ENCODE measurements at places on chromosomes 12 and 14.
A peak's percentile ranks its signal among the peaks of the same experiment; 100 is the strongest.

DNA sequence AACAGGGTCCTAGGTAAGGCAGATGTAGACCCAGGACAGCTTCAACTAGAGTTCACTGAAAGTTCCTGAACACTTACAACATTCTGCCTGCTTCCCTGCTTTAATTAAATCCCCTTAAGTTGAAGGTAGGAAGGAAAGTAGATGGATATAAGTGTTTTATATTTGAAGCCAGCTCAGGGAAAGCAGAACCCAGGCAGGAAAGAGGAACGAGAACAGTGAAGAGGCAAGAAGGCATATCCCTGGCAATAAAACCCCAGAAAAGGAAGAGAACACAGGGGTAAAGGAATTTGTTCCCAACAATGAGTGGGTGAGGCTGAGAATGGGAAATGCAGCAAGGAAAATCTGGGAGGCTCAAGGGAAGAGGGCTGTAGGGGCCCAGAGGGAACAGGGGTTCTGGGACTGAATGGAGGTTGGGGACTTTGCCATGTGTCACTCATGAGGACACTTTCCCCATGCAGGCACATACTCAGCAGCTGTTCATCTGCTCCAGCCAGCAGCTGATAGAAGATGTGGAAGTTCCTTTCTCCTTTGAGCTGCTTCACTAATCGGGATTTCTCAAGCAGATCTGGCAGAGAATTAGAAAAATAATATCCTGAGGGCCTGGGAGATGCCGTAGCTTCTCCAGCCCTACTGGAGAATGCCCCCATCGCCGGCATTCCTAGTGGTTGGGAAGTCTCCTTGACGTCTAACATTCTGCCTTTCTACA is 3.7 kb downstream of the MYO1A start:
- peak; percentile 56 for DNase-seq

- no peak for DNase-seq
These were observed 9.0 kb downstream of the MVK start for GRCh38 chr12:109582636-109583035.

DNA sequence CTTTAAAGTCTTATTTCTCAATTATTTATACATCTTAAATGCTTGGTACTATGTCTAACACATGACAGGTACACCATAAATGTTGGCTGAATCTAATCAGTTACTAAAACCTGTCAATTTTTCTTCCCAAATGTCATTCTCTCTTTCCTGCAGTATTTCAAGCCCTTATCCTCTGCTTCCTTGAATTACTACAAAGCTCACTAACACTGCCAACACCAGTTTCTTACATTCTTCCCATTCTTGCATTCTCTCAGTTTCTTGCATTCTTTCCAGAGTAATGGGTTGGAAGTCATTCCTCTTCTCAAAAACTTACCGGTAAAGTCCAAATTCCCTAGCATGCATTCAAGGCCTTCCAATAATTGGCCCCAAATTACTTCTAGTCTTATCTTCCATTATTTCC is 9.6 kb upstream of the SMARCC2 start:
- no peak for DNase-seq

DNA sequence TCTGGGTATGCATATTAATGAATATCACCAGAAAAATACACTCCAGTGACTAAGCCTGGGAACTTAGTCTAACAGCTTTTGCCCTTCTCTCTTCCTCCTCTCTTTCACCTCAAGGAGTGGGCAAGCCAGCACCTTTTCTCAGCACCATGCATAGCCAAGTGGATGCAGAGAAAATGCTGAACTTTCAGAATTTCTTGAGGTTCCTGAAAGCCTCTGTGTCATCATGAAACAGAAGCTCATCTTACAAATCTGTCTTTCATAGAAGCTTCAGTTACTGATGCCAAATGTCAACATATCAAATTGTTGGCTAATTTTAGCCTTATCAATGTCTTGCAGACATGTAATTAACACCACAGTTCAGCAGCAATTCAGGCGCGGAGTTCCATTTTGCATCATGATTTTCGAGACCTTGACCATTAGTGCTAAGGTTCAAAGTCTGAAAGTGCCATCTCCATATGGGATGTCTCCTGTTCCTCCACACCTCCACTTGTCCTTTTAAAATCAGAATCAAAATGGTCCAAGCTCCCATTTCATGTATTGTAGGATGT is 51.1 kb upstream of the RPH3A start:
- DNase-seq: no peak

DNA sequence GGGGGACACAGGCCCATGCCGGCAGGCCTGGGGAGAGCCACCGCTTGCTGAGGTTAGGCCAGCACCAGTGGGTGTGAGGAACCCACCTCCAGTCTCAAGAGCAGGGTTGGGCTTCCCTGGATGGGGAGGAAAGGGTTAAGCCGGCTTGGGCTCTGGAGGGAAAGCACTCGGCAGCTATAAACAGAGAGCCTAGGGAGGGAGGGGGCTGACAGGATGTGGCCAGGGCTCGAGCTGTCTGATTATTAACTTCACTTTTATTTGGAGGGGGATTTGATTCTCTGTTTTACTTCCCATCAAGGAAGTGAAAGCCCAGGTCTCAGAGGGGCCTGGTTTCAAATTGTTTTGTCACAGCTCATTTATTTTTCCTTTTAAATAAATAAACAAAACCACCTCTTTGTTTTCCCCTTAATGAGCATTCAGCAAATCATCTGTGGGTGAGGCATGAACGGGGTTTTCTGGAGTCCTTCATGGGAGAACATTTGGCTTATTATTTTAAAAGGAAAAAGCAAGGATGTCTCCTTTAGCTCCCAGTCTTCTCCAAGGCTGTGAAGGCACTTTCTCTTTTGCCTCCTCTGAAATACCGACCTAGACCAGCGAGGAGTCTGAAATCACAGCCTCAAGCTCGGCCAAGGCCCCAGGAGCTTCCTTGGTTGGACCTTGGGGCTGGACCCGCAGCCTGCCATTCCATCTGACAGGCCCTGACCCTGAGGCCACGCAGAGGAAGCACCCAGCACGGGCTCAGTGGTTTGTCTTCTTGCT is 21.9 kb upstream of the ZFP36L1 start:
- peak; percentile 66 for DNase-seq

DNA sequence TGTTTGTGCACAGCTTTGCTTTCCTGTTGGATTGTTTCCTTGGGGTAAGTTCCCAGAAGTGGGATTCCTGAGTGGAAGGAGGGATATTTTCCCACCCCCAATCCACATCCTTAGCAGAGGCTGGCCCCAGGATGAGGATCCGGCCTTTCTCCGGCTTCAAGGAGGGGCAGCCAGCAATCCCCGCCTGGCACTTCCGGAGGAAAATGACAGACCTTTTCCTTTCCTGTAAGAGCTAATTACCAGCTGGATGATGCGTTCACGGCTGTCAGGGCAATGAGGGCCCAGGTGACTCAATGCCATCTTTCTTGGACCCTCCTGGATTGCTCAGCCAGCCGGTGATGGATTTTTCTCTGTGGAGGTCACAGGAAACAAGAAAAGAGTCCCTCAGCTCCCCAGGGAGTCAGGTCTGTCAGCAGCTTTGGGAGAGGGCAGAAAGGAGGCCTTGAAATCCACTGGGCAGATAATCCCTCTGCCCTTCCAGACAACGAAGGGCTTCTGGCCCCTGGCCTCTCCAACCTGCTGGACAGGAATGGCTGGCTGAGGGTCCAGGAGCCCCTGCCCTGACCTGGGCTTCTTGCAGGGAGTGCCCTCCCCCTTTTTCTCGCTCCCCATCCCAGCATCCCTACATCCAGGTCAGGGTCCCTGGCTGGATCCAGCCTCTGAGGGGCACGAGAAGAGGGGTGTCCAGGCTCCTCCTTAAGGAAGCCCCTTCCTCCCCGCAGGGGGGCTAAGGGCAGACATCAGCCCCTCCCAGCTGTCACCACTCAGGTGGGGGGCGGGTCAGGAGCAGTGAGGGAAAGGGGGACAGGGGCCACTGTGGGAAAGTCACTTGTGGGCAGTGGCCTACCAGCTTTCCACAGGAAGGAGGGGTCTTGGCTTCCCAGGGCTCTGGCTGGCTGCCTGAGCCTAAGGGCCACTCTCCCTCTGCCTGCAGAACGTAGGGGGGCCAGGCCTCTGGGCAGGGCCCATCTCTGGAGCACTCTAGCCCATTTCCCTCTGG is 16.1 kb upstream of the CCDC85C start:
- no peak for DNase-seq

DNA sequence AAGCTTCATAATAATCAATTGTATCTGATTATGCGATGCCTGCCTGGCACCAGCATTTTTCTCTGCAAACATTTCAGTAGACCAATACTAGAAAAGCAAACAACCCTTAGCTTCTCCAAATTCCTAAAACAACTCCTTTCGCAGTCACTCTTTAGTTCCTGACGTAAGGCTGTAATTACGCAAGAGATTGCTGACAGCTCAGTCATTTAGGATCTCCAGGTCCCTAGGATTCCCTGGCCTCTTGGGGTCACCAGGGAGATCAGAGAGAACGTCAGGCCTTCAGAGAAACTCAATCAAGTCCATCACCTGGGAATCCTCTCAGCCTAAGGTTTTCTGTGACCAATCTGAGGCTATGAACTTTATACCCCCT is 390.6 kb downstream of the PAWR start:
- no peak for DNase-seq

GRCh38 chr14:71739273-71739990 is 192.8 kb upstream of the RGS6 start:
- no peak for DNase-seq

DNA sequence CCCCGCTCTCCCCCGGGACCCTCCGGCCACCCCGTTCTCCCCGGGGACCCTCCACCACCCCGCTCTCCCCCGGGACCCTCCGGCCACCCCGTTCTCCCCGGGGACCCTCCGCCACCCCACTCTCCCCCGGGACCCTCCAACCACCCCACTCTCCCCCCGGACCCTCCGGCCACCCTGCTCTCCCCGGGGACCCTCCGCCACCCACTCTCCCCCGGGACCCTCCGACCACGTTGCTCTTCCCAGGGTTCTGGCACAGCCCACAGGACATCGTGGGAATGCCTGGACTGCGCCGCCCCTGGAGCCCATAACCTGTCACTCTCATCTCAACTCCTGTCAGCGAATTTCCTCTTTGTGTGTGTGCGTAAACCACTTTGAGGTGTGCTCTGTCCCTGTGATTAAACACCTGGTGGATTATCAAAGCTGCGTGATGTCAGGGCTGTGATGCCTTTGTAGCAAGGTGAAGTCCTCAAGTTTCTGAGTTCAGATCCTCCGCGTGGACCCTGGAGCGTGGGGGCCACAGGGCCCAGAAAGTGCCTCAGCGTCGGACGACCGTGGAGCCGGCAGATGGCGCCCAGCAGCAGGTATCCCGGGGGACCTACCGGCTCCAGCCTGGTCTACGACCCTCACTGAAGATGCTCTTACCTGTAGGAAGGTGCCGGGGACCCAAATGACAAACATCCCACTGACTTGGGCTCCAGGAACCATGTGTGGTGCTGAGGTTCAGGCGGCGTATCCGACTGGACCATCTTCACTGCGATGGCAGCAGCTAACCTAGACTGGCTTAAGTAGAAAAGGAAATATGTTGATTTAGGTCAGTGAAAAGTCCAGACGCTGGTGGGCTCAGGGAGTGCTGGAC is 63.2 kb upstream of the GALNT9 start:
- no peak for DNase-seq

DNA sequence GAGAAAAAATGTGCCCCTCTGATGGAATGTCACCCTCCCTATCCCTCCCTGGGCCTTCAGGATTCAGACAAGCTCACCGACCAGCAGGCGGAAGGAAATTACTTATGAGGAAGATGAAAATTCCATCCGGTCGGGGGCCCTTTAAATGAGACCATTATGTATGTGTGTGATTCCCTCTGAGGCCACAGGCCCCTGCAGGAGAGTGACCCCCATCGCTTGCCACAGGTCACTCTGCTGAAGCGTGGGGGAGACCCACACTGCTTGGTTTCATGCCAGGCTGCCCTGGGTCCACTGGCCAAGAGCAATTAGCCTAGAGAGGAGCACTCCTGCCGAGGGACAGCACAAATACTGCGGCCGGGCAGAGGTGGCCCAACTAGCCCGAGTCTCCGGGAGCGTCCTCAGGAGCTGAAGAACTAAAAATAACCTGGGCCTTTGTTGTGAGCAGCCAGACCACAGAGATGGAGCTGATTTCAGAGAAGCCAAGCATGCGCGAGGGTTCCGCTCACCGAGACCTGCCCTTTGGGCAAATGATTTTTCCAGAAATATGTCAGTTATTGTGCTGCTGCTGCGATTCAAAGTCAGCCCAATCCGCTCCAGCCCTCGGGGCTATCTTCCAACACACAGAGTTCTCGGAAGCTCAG is 276.4 kb downstream of the DPF3 start:
- no peak for DNase-seq

DNA sequence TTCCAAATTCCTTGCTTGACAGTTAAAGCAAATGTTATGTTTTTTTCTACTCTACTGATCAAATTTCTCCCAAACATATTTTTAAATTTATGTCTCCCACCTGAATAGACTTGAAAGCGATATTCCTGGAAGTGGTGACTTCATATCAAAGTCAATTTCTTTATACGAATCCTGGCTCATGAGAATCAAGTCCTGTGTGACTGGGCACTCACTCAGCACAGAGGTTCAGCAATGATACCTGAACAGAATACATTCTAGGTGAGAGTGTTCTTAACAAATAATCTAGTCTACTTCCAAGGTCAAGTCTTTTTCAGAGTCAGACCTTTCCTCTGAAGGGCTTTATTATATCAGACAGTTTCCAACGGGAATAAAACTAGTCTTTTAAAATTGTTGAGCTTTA is 1070.6 kb downstream of the TRHDE start:
- DNase-seq: no peak

DNA sequence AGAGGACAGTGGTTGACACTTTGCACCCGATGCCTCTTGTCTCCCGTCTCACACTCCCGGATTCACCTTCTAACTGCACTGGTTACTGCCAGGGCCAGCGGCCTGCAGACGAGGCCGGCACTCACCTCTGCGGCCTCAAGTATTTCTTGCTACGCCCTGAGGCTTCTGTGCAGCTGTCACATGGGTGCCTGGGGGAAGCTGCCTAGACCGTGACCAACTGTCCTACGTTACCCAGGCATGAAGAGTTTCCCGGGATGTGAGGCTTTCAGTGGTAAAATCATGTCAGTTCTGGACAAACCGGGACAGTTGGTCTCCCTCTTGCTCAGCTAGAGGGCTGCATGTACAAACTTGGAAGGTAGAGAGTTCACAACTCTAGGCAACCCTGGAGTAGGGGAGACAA is 274.5 kb downstream of the GLT1D1 start:
- no peak for DNase-seq

DNA sequence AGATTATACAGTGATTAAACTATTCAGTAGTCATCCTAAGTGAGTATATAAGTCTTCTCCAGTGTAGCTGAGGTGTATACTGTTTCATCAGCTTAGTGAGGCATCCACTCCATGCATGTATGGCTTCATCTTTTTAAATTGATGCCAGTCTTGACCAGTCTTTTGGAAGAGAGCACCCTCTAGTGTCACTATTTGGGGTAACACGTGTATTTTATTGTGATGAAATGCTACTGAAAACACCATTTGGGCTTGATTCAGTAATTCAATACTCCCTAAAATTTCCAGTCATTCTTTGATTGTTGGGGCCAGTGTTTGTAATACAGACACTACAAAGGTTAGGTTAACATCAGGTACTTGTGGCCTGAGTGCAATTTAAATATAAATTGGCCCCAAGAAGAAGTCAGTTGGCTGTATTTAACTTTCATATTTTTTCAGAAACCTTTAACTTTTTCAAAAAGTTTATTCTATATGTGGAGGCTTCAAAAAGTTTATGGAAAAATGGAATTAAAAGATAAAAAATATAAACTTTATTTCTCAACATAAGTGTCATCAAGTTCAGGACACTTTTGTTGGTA is 35.3 kb downstream of the MIPOL1 start:
- peak; percentile 47 for DNase-seq
